ENCODE measurements at places on chromosomes 12 and 14.

DNA sequence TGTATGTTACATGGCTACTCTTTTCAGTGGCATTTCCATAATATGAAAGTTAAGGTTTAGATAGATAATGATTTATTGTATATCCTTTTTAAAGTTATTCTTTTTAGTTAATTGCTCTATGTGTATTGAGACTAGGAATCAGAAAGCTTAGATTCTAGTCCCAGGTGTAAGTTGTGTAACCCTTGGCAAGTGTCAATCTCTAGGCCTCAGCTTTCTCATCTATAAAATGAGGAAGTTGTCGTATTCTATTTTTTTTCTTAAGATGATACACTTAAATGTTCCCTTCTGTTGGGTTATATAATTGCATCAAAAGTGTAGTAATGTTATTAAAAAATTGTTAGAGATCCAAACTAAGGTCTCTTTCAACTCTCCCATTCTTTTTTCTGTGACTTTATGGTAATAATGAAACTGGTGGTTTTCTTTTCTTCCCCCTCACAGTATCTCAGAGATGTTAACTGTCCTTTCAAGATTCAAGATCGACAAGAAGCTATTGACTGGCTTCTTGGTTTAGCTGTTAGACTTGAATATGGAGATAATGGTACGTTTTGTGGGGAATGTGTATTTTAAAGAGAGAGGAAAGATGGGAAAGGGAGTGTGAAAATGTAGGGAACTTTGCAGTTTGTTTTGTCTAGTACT, 4.1 kb downstream of the RTRAF start:
- no peak for DNase-seq

- DNase-seq: no peak
Observed at GRCh38 chr12:60872850-60873713, 1277.3 kb downstream of the SLC16A7 start.

- peak; percentile 57 for DNase-seq
Observed at GRCh38 chr14:103085106-103086091, 1.4 kb downstream of the LBHD2 start.

DNA sequence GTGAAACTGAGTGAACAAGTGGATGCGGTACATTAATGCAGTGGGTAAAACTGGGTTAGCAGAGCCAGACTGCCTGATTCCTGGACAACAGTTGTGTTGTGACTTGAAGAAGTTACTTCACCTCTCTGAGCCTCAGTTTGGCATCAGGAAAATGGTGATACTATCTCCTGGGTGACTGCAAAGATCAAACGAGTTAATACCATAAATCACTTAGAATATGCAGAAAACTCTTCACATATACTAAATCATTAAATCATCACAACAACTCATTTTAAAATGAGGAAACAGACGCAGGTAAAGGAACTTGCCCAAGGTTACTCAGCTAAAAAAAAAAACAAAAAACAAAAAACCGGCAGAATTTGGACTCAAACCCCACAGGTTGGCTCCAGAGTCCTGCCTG, 811 bp downstream of the MTERF2 start:
- no peak for DNase-seq

GRCh38 chr12:98544751-98545150, 29.4 kb downstream of the TMPO start:
- no peak for DNase-seq

- DNase-seq: no peak
Observed at GRCh38 chr12:39805651-39806050, 186.0 kb upstream of the ABCD2 start.

GRCh38 chr12:45203767-45204166, 12.1 kb upstream of the ANO6 start:
- no peak for DNase-seq
